Fibroblast of skin of left quadriceps (primary cell): ENCODE measurements at places on chromosomes 2 and 18.
A peak's percentile ranks its signal among the peaks of the same experiment; 100 is the strongest.

DNA sequence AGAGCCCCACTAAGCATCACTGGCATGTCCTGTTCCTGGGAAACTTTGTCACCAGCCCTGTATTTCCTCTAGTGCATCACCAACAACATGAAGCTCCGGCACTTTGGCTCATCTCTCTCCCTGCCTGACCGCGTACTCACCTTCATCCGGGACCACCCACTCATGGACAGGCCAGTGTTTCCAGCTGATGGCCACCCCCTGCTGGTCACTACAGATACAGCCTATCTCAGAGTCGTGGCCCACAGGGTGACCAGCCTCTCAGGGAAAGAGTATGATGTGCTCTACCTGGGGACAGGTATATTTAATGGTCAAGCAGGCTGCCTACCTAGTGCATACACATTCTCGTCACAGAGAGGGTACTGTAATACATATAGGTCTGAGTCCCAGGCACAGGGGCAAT is 21.0 kb downstream of the SEMA4F start:
- no peak for DNase-seq

DNA sequence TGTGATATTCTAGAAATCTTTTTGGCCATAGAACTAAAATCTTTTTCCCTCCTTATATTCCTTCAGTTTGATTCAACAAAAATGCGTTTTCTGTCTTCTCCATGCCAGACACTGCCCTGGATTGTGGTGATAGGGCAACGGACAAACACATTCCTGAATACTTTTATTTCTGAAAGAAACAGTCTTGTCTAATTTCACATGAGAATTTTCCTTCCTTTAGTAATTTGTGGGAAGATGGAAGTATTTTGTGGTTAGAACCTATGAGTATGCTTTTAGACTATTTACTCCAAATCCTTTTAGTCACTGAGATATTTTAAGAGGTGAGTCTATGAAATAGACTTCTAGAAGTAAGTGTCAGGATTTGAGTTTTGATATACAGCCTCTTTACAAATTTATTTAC is 49.6 kb downstream of the COL5A2 start:
- peak; percentile 82 for DNase-seq

GRCh38 chr2:200966770-200967169 is 3.3 kb upstream of the ORC2 start:
- DNase-seq, result peak; percentile 53

- no peak for DNase-seq
These were observed 283.9 kb upstream of the ACVR2A start for GRCh38 chr2:147560810-147561535.

DNA sequence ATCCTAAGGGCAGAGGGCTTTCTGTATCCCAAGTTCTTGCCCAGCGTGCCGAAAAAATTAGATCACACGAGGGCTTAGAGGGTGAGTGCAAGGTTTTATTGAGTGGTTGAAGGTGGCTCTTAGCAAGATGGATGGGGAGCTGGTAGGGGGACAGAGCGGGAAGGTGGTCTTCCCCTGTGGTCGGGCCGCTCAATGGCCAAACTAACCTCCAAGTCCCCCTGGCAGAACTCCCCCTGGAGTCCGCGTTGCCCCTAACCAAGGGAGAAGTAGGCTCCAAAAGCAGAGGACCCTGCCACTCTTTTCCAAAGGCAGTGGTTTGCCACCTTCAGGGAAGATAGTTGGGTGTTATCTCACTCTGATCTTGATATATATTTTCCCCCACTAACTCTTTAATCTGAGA is 63.4 kb downstream of the LYPD1 start:
- DNase-seq, result no peak

DNA sequence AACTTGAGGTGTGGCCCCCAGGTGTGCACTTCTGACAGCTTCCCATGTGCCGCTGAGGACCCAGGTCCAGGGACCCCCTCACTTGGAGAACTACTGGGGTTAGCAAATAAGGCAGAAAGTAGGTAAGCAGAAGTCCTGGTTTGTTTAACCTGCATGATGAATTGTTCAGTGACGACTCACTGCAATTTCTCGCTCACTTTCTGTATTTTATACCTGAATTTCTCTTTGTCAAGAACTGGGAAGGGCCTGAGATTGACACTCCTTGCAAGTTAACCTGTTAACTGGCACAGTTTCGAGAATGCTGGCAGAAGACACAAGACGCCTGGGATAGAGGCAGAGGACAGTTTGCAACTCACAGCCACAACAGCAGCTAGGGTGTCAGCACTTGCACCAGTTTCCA is 164.5 kb upstream of the NCK2 start:
- no peak for DNase-seq

DNA sequence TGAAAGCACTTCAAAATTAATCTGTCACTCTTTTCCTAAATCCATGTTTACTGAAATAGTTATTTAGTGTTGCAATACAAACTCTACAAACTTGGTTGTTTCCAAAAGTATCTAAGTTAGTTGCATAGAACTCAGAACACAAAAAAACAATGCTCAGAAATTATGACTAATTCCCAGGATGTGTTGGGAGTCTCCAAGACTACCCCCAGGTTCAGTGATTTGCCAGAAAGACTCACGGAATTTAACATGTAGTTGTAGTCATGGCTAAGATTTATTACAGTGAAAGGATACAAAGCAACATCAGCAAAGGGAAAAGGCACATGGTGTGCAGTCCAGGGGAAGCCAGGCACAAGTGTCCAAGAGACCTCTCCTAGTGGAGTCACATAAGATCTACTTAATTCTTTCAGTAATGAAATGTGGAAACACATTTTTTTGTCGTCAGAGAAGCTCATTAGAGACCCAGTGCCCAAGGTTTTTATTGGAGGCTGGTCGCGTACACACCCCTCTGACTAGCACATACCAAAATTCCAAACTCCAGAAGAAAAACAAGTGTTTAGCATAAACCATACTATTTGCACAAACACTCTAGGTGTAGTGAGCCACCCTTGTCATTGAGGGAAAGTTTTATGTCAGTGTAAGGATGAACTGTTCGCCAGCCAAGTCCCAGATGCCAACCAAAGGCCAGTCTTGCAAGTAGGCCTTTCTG is 43.3 kb upstream of the CYP20A1 start:
- DNase-seq, result no peak

- DNase-seq, result no peak
These were observed 85.5 kb upstream of the CYP26B1 start for GRCh38 chr2:72233211-72233610.
